ENCODE measurements at places on chromosomes 3 and 15.

DNA sequence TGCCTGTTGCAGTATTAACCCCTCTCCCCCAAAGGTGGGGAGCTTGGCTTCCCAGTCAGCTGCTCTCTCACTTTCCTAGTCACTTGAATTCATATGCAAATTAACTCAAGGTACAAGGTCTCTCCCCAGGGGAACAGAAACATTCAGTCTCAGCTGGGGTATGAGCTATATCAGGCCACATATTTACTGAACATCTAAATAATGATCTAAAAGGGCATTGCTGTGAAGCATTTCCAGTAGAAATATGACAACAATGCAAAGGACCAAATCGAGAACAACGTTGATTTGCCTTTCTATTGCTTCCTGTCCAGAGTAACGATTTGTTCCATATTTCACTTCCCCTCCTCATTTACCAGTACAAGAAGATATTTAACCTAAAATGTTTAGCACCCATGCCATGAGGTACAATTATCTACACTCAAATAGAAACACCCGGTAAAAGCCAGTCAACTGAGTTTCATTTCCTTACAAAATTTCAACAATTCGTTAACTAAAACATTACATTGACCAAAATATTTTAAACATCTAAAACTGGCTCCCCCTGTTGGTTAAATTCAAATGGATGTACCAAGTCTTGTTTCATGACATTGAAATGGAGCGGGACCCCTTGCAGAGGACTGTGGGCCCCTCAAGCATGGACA, 36.5 kb upstream of the KLHL6 start:
- no peak for DNase-seq

DNA sequence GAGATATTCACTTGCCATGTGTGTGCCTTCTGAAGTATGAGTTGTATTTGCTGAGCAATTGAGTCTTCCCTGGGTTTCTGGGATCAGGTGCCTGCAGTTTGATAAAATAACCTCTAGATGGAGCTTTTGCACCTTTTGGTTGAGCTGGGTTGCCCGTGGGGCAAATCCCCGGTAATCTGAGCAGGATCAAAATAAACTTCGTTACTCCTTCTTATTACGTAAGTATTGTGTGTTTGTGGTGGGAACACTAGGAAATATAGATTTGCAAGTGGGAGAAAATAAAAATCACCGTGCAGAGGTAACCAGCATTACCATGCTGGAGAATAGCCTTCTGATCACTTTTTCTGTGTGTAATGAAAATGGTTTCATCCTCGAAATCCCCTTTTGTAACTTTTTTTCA, 277.4 kb upstream of the NR2E3 start:
- no peak for DNase-seq

GRCh38 chr3:181955566-181955965, 243.8 kb downstream of the SOX2 start:
- DNase-seq: no peak

DNA sequence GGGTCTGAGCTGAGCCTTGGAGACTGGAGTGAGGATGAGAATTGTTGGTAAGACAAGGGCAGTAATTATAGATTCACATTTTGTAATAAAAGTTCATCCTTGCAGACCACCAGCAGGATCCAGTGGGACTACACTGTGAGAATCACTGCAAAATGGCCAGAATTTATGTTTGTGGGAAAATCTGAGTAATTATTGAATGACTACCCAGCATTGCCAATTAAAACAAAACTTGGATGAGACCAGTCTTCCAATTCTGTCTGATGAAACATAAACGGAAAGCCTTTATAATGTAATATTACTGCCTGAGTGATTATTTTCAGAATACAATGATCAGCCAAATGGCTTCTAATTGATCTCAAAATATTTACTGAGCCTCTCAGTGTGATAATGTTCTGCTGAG, 323.3 kb upstream of the C2CD4B start:
- no peak for DNase-seq

- no peak for DNase-seq
These were observed 179.8 kb downstream of the ZPLD1 start for GRCh38 chr3:102614585-102614984.

- no peak for DNase-seq
These were observed 32.5 kb upstream of the RHCG start for GRCh38 chr15:89528757-89529352.

DNA sequence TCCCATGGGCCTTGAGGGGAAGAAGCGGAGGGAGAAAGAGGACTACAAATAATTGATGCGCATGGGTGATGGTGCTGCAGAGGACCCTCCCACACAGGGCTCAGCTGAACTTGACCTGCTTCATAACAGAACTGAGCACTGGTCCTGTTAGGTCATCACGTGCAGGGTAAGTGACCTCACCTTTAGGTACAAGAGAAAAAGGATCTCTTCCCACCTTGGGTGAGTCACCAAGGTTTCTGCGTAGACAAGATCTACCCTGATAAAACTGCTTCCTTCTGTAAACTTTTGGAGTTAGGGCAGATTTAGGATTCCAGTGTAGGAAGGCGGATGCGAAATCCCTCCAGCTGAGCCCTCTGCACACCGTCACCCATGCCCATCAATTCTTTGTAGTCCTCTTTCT, 67.1 kb downstream of the FEM1B start:
- no peak for DNase-seq

GRCh38 chr15:73597036-73597638, 36.1 kb downstream of the NPTN start:
- no peak for DNase-seq

GRCh38 chr3:66404197-66404596, 96.6 kb downstream of the LRIG1 start:
- no peak for DNase-seq

GRCh38 chr3:13091898-13092611, 18.8 kb upstream of the IQSEC1 start:
- DNase-seq: peak; percentile 62
